Stimulated activated CD8-positive, alpha-beta memory T cell treated with anti-CD3 and anti-CD28 coated beads, Interleukin-7, amount 100 ng/mL, for 48 hours (primary cell): ENCODE measurements at places on chromosomes 16 and 17.

DNA sequence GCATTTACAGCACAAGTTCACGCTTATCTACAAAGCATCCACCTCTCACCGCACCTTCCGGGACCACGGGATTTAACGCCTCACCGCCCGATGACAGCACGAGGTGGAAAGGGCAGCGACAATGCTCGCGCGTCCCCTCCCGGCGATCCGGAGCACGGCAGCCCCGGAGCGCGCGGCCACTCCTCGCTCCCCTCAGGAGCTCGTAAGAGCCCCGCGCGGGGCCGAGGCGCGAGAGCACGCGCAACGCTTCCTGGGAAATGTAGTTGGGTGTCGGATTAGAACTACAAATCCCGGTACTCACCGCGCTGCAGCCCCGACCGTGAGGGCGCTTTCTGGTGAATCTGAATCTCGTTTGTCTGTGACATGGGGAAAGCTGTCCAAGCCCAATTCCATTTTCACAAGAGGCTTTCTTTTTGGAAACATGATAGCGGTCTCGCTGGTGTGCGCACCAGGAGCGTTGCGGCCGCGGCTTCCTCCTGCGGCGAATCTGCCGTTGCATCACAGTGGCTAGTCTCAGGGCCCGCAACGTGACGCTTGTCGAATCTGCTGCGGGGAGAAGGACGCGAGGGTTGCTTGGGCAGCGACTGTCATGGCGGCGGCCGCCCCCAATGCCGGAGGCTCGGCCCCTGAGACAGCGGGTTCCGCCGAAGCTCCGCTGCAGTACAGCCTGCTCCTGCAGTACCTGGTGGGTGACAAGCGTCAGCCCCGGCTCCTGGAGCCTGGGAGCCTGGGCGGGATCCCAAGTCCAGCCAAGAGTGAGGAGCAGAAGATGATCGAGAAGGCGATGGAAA is at the start of gene TIMM22:
TSS of gene TIMM22 (plus strand) at position 576 of the 791 bp plus-strand sequence. CDS start at position 590, 14 bp downstream.
- peak; percentile 86 for DNase-seq

DNA sequence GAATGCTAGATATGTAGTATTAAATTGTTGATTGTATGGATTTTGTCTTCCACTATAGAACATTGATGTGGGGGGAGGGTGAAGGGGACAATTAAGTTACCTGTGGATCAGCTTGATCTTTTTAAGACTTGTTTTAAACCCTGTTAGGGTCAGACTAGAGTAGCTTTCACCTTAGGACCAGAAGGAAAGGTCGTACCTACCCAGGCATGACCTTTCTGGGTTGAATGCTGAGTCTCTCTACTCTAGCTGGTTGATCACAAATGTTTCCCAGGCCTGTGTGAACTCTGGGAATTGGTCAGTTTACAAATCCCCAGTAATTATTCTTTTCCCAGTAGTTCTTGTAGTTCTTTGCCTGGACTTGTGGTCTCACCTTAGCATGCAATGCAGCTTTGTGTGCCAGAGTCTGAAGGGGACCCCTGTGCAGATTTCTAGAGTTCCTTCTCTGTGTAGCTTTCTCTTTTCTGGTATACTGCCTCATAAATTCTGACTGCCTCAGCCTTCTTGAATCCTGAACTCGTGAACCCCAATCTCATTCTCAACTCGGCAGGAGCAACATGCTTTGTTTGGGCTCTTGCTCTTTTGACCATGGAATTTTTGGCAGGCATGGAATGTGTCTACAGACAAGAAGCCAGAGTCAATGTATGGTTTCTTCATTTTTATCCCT is 54.1 kb downstream of the VMP1 start:
- no peak for DNase-seq

GRCh38 chr16:72060405-72060804 is 2.6 kb upstream of the HPR start:
- no peak for DNase-seq

DNA sequence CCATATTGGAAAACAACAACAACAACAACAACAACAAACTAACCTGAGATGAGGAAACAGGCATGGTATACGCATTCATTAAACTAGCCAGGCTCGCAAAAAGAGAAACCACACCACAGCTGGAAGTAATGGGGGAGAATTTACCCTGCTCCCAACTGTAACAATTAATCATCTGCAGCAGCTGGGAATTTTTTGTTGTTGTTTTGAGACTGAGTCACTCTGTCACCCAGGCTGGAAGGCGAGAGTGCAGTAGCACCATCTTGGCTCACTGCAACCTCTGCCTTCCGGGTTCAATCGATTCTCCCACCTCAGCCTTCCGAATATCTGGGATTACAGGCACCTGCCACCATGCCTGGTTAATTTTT is 16.3 kb downstream of the PRPSAP1 start:
- DNase-seq: no peak
